Motor neuron (in vitro differentiated cells): ENCODE measurements at places on chromosomes 5 and 9. TPM values are rescaled to one million over a fixed set of nuclear protein-coding genes. Genes with fewer than 3 reads are reported as not detected.

SERF1A gene
- 6.0 and 10.1 TPM in 2 replicates for total RNA-seq

N4BP3 gene
- total RNA-seq: 3.8 TPM in 2 replicates

DNM1 gene
- 5.7 and 6.9 TPM in 2 replicates for total RNA-seq

ATP10B gene
- total RNA-seq: 0.22 and 0.46 TPM in 2 replicates

PLPP7 gene
- total RNA-seq: 5.1 and 5.3 TPM in 2 replicates

SAP30L gene
- total RNA-seq: 10.0 and 10.6 TPM in 2 replicates

PCDHGA4 gene
- 0.22 and 0.38 TPM in 2 replicates for total RNA-seq

TMEM252 gene
- not detected in 2 replicates for total RNA-seq

ZNF879 gene
- total RNA-seq: 6.0 and 6.4 TPM in 2 replicates

CDC20B gene
- total RNA-seq: 1.00 and 2.2 TPM in 2 replicates
